ENCODE measurements at places on chromosomes 6 and 20.

GRCh38 chr6:137417396-137417795, 76.8 kb downstream of the OLIG3 start:
- peak; percentile 44 for DNase-seq

DNA sequence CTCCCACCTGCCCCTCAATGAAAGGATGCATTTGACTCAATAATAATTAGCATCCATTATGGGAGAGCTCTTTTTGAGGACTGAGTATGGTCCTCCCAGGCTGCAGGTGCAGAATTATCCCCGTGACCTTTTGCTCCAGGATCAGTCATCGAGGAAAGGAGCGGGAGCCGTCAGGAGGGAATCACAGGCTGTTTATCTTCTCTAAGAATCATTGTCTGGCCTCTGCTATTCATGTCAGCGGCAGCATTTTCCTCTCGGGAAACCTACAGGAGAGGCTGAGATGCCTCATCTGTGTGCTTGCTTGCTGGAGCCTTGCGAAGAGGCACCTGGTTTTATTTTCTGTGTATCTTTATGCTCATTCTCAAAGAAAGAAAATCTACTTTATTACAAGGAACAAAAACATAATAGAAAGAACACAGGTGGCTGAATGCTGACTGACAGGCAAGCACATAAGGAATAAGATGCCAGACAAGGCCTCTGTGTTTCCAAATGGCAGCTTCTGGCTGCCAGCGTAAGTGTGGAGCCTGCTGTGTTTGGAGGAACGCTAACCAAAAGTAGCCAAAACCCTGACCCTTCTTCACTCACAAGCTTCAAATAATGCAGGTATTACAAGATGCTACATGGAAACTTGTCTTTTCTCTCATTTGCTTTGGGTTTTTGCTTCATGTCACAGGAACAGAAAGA, 539.1 kb upstream of the MARCKS start:
- no peak for DNase-seq

DNA sequence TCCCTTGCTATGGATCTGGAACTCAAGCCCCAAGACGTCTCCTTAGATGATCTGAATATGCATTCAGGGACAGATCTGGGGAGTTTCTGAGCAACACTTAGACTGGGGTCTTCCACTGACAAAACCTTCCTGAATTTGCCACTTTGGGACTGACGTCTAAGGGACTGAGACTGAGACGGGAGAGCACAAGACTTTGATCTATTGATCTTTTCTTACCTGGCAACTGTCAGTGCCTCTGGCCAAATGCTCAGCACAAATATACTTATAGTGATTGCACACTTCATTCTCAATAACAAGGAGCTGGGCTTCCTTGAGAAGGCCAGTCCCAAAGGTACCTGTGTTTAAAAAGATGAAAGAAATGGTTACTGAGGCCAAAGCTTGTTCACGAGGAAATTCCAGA, 131.8 kb downstream of the LPA start:
- DNase-seq: no peak

DNA sequence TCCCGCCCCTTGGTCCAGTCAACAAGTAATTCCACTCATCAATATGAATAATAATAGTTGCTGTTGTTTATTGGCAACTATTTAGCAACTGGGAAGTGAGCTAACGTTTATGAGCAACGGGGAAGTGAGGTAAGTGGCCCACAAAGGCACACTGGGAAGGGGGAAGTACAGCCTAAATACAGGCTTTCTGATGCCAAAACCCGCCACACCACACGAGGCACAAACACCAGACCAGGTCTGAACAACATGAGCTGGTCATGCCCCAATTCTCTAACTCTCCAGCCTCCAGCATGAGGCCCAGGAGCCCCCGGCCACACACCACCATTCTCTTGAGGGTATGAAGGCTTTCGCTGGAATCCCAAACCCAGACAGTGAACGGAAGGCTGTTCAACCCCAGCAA, 50.8 kb downstream of the PREX1 start:
- DNase-seq: no peak

GRCh38 chr20:8401556-8401955, 269.5 kb downstream of the PLCB1 start:
- peak; percentile 4 for DNase-seq

- DNase-seq: no peak
These were observed 25.3 kb upstream of the PYGB start for GRCh38 chr20:25222461-25223178.

- no peak for DNase-seq
These were observed at the start of gene BPIFB3 for GRCh38 chr20:33053291-33054106. Gene BPIFB3 (plus strand): TSS chr20:33053903. CDS start chr20:33055436, 1,533 bp downstream.

DNA sequence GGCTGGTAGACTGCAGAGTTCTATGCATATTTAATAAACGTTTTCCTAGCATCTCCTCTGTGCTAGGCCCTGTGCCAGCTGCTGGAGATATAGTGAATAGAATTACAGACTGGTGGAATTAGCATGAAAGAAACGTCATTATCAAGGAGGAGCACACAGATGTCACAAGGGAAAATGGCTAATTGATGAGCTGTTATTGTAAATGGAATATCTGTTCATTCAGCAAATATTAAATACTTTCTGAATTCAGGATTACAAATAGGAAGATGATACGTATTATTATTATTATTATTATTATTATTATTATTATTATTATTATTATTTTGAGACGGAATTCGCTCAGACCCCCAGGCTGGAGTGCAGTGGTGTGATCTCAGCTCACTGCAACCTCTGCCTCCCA, 1.2 kb downstream of the AAR2 start:
- no peak for DNase-seq

- no peak for DNase-seq
These were observed 42.2 kb downstream of the NFATC2 start for GRCh38 chr20:51500311-51500710.

- DNase-seq: no peak
These were observed 2.7 kb downstream of the OSTM1 start for GRCh38 chr6:108071736-108072276.

DNA sequence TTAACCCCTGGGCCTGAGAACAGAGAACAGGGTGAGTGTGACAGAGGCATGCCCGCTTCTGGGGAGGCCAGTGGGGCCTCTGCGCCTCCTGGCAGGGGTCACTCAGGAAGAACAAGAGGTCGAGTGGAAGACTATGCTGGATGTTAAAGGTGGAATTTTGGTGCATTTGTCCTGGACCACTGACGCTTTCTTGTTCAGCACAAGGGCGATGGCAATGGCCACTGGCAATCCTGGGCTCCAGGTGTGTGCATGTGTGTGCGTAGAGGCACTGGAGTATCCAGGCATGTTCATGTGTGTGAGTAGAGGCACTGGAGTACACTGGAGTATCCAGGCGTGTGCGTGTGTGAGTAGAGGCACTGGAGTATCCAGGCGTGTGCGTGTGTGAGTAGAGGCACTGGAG, 23.5 kb upstream of the NPBWR2 start:
- DNase-seq: no peak

GRCh38 chr20:32894026-32894483, 35.3 kb downstream of the EFCAB8 start:
- no peak for DNase-seq

DNA sequence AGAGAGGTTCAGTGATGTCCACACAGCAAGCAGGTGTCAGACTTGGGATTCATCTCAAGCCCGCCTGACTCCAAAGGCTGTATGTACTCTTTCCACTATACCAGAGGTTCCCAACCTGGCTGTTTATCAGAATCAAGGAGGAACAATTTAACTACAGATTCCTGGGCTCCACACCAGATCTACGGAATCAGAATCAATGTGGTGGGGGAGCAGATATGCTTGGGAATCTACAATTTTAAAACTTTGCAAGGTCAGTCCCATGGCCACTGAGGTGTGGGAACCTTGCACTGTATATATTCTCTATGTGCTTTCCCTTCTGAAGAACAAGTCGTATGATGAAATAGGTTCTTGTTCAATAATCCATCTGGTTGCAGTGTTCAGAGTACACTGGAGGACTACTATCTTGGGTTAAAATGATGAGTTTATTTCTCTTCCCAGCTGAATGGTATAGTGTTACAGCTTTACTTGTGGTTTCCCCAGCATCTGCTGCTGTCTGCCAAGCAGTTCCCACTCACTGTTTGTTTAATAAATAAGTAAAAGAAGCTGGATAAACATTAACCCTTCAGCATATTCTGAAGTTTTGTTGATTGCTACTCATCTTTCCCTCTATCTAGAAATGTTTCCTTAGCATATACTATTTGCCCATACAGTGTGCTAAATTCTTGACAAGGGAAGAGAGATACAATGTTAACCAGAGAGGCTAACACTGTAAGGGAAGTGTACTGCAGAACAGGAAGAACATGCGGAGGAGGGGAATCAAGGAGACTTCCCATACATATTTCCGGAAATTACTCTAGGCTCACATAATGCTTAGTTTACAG, 9.9 kb downstream of the TTI1 start:
- DNase-seq: peak; percentile 60

DNA sequence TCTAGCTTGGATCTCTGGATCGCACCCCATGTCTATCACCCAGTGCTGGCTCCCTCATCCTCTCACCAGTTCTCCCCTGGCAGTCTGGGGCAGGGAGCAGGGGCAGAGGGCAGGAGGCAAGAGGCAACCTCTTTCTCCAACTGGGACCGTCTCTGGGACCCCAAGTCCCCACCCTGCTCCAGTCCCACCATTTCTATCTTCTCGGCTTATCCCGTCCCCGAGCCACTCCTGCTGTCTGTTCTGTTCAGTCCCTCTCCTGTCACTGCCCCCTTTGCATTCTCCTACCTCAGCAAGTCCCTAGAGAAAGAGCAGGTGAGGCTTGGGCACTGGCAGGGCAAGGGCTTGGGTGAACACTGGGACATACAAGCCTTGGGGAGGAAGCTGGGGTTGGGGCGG, 625 bp upstream of the TNXB start:
- DNase-seq: no peak

DNA sequence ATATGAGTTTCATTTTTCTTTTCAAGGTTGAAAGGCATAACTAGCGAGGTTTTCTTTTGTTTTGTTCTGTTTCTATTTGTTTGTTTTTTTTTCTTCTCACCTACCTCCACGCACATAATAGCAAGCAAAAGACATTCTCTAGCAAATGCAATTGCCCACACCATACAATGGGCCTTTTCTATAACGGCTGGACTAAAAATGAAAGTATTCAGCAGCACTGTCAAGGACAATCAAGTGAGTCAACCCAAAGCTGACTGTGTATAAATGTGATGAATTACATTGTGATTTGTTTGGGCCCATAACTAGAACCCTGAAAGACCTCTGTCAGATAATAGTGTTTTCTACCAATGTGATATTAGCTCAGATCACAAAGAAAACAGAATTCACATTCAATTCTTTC, 496.7 kb downstream of the RNF144B start:
- DNase-seq: no peak

- DNase-seq: no peak
These were observed 49.7 kb upstream of the ARMH2 start for GRCh38 chr6:24848461-24848860.

GRCh38 chr6:157538168-157538567, 157.2 kb downstream of the ZDHHC14 start:
- no peak for DNase-seq

DNA sequence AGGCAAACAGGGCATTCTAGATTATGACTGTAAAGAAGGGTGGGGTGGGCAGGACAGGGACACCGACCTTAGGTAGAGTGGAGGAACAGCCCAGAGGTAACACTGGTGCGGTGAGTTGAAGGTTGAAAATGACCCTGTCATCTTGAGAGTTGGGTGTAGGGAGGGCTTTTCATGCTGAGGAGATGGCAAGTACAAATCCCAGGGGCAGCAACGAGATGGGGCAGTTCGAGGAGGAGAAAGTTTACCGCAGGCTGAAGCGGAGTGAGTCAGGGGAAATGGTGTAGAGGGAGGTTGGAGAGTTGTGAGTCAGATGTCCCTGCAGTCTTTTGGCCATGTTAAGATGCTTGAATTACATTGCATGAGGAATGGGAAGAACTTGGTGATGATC, 101.1 kb downstream of the HIVEP1 start:
- peak; percentile 84 for DNase-seq

DNA sequence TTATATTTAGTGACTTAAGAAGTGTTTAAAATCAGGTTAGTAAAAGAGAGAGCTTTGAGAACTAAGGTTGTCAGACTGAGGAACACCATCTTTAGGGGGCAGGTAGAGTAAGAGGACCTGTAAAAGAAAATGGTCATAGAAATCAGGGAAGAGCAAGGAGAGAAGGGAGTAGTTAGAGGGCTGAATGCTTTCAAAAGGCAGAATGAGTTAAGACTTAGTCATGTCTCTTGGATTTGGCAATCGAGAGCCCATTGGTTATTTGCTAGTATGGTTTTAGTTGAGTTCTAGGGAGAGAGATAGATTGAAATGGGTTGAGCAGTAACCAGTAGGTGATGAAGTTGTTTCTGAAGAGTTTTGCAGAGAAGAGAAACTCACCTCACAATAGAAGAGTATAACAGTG, 51.1 kb downstream of the RALGAPB start:
- DNase-seq: peak; percentile 43

DNA sequence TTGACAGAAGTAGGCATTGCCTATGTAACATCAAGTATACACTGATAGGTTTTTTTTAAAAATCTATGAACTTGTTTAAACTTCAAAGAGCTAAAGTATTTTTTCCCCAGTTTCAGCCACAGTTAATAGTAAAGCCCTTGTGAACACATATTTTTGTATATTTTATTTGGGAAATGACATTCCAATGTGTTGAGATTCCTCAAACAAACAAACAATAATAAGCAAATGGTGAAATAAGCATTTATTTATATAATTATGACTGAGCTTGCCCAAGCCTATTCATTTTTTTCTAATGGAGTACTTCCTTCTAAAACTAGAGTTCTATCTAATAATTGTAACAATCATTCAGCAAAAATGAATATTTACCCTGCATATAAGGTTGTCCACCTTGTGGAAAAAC, 12.5 kb downstream of the SYCP2 start:
- no peak for DNase-seq

GRCh38 chr6:118307581-118307980, 240.5 kb upstream of the PLN start:
- DNase-seq: no peak

- DNase-seq: no peak
These were observed 3.9 kb downstream of the FKBP1A start for GRCh38 chr20:1388741-1389483.

- DNase-seq: no peak
These were observed 126.6 kb upstream of the SPACA1 start for GRCh38 chr6:87921034-87921433.

DNA sequence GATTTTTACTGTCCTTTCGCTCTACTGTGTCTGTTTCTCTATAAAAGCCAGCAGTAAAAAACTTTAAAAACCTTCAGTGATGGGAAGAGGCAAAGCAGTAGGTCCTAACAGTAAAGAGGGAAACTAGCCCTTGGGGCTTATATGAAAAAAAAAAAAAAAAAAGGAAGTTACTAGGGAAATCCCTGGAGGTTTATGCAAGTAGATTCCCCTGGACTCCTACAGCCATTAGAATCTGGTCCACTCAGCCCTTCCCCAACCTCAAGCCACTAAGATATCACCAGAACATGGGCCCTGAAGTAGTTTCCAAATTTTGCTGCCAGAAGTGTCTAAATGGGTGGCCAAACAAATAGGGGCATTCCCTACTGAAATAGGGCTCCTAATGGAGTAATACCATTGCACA, 70.5 kb upstream of the HINT3 start:
- DNase-seq: no peak

- peak; percentile 62 for DNase-seq
These were observed 3.1 kb downstream of the B3GALT4 start for GRCh38 chr6:33279971-33280511.

- DNase-seq: no peak
These were observed 168.3 kb upstream of the ECI2 start for GRCh38 chr6:4303638-4304037.
